ENCODE measurements at places on chromosomes 2 and 18.

GRCh38 chr2:126720638-126721037, 64.7 kb downstream of the GYPC start:
- no peak for DNase-seq

DNA sequence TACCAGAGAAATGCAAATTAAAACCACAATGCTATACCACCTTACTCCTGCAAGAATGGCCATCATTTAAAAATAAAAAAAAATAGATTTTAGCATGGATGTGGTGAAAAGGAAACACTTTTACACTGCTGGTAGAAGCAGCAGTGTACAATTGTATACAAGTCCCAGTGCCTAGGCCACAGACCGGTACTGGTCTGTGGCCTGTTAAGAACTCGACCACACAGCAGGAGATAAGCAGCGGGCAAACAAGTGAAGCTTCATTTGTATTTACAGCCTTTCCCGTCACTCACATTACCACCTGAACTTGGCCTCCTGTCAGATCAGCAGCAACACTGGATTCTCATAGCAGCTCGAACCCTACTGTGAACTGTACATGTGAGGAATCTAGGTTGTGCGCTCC, 60.7 kb upstream of the DSC1 start:
- DNase-seq = no peak

GRCh38 chr2:237352279-237352845, 61.6 kb downstream of the COL6A3 start:
- DNase-seq = no peak

GRCh38 chr2:196284866-196285557, 113.6 kb upstream of the STK17B start:
- no peak for DNase-seq

- DNase-seq = no peak
These were observed 4.8 kb downstream of the MC2R start for GRCh38 chr18:13910501-13910900.

- peak; percentile 40 for DNase-seq
These were observed 48.1 kb upstream of the CNOT11 start for GRCh38 chr2:101204400-101205115.

DNA sequence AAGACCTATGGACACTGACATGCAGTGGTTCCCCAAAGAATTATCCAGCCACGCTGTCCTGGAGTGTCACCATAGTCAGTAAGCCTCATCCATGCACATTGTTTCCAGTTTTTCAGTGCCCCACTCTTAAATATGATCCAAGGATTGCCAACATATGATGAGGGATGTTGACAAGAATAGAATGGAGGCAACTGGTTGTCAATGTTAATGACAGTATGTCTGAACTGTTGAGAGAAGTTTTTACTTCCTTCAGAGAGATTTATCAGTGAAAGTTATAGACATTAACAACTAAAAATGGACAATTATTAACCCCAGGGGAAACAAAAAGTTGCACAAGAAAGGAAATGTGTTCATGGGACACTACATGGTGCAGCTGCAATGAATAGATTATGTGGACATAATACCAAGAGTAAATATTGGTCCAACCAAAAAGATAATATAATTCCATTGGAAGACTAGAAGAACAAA, 69.9 kb downstream of the CYP26B1 start:
- peak; percentile 96 for DNase-seq

GRCh38 chr2:144071461-144071860, 448.5 kb downstream of the ZEB2 start:
- DNase-seq = peak; percentile 7

DNA sequence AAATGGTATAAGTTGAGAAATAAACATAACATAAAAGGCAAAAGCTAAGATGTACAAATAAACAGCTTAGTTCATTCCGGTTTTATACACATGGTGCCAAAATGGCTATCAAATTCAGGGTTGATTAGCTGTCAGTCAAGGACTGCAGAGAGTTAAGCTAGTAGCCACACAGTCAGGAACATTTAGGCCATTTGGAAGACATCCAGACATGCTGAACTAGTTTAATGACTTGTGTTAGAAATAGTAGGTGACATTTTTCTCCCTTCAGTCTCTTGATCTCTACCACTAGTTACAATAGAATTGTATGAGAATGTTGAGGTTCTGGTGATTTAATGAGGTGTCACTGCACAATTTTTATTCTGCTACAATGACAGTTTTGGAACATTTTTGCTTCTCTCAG, 394.4 kb upstream of the SPHKAP start:
- DNase-seq = no peak

DNA sequence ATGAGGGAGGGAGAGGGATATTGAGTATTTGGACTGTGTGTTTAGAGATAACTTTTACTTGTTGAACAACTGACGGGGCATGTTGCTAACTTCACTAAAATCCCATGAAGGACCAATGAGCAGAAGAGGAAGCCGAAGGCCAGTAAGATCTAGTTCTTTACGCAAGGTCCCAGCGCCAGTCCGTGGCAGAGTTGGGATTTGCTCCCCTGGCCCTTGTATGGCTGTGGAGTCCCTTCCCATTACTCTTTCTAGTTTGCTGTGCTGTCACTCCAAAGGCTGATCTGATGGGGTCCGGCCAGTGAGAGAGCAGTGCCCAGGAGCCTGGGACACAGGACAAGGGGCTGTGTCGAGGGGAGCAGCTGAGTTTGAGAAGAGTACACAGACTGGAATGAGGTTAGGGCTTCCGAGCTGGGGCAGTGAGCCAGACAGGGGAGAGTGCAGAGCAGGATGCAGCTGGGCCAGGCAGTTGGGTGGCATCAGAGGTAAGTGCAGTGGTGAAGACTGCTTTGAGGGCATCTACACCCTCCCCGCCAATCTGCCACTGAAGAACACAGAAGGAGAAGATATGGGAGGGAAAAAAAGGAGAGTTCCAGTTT, 692.9 kb upstream of the HS6ST1 start:
- no peak for DNase-seq

DNA sequence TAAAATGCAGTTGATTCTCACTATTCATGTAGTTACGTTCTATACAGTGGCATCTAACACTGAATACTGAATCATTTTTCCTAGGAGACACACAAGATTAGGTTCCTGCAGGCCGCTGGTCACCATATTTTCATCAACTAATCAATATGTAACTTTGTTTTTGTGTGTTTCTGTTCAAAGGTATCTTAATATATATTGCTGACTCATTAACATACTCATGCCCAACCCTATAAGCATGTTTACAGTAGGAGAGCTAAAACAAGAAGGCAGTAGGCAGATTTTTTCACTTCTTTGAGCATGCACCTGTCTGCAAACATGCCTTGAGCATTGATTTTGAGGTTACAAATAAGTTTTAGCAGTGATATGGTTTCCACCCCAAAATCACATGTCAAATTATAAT, 30.3 kb upstream of the CNGA3 start:
- DNase-seq = no peak

DNA sequence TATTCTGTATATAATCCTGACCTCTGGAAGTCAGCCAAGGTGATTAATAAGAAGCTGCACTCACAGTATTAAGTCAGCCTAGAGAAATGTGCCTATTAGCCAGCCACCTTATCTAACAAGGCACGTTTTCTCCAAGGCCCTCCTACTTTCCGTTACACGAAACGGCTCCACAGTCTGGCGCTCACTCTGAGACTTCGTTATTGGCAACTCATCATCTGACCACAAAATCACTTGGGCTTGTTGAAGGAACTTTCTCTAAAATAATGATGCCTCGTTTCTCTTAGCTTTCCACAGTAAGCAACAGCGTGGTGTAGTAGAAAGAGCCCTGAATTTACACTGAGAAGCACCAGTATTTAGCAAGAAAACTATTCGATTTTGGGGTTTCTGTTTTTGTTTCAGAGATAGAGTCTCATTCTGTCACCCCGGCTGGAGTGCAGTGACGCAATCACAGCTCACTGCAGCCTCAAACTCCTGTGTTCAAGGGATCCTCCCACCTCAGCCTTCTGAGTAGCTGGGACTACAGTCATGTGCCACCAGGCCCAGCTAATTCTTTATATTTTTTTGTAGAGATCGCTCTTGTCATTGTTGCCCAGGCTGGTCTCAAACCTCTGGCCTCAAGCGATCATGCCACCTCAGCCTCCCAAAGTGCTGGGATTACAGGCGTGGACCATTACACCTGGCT, 53.6 kb upstream of the SLC14A1 start:
- DNase-seq = no peak

DNA sequence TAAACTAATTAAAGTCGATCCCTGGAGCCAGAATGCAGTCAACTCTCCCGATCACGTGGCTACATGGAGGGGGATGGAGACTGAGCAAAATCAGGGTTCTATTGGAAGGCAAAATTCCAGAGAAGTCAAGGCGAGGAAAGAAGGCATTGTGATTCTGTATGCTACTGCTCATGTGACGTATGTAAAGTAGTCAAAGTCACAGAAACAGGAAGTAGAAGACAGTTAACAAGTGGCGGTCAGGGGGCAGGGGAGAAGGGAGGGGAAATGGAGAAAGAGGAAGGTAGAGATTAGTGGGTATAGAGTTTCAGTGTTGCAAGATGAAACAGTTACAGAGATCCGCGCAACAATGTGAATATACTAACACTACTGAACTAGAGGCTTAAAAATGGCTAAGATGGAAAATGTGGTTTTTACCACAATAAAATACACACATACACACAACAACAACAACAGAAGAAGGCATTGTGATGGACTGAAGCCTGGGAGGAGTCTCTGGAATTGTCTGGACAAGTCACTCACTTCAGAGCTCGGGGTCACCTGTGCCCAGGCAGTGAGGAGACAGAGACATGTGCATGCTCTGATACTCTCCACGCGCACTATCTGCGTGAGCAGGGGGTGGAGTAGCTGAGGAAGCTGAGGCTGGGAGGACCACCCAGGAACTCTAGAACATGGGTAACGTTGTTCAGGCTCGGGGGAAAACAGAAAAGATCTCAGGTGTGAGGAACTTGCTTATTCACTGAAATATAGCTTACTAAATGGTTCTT, 89.9 kb upstream of the CDCA7 start:
- DNase-seq = no peak

GRCh38 chr2:80815259-80815658, 510.7 kb upstream of the LRRTM1 start:
- DNase-seq = no peak

GRCh38 chr2:156110890-156111289, 221.6 kb downstream of the NR4A2 start:
- DNase-seq = peak; percentile 24

DNA sequence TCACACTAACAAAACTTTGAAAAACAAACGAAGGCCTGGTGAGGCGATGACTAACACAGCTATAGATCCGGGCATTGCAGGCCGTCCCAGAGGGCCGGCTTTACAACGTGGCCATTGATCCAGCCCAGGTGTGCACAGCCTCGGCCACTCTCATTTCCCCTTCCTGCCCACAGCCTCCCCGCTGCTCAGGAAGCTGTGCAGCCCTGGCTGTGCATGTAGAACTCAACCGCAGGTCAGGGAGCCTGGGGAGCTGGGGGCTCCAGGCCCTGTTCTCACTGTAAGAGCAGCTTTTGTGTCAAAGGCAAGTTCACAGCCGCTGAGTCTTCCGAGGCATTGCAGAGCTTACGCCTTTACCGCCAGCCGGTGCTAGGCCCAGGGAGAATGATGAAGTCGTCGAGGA, 87.2 kb downstream of the LONRF2 start:
- no peak for DNase-seq

- no peak for DNase-seq
These were observed 41.2 kb downstream of the KYNU start for GRCh38 chr2:142918624-142919023.

DNA sequence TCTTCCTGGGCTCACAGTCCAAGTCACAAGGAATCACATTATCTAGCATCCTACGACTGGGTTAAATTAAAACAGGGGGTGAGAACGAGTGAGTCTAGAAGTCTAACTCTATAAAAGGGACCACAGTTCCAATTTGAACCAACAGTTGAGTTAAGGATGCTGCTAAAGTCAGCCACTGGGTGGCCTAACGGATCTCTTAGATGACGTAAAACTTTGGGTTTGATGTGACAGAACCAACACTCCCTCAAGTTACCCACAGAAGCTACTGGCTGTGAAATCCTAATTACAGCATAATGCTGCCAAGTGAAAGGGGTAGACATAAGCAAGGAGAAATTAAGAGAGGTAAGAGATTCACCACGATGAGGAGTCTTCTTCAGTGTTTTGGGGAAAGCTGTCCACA, 32.7 kb upstream of the RUFY4 start:
- DNase-seq = no peak

GRCh38 chr18:23584019-23584983, 2.0 kb downstream of the NPC1 start:
- DNase-seq = no peak

DNA sequence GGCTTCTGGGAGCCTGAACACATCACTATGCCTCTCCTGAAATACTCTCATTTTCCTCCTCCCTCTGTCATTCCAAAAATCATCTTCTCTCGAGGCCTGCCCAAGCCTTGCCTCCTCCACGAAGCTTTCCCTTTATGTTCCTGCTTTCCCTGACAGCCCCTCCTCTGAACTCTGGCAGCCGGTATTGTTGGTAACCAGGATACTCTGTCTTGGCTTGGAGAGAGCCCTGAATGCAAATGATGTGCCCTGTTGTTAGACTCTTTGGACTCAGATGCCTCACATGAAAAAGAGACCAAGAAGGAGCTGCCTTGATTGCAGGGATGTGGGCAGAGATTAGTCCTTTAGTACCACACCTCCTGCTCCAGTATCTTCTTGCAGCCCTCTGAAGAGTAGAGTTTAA, 138.5 kb upstream of the DLX2 start:
- DNase-seq = no peak

GRCh38 chr2:162710287-162710890, 128.2 kb downstream of the KCNH7 start:
- peak; percentile 61 for DNase-seq

DNA sequence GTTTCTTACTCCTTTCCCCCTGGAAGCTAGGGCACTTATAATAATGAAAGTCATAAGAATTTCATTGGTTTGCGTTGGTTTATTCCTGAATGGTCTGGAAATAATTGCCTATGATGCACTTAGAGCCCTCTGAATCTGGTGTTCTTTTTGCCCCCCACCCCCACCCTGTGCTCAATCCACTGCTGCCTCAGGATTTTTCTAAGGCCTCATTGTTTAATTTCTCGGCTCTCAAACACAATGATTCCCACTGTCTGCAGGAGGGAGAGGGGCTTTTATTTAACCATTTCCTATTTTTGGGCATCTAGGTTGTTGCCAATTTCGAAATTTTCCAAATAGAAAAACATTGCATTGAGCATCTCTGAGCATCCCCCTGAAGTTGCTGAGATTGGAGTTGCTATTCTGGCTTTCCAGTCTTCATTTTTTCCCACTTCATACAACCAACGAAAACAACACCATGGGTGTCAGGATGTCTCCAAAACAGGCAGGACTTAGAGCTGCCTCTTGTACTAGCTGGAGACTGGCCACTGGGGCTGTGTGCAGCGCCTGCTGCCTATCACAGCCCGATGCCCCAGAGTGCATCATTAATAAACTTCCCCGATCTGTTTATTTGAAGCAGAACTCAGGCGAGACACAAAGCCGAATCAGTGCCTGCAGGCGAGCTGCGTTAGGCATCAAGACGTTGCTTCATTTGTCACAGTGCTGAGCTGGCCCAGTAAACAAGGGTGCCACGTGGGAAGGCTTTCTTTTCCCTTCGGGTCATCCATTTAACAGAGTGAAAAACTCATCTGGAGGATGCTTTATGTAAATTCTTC, 1.8 kb upstream of the PCARE start:
- no peak for DNase-seq
